NCI-H1105 treated with DMSO at 0.1 percent for 48 hours (cell line): ENCODE measurements at places on chromosomes 3 and 15.

GRCh38 chr3:176799675-176800074, 397.6 kb downstream of the TBL1XR1 start:
- no peak for DNase-seq

- DNase-seq, result no peak
Measured at GRCh38 chr3:102054543-102055080, 205.3 kb downstream of the NFKBIZ start.

DNA sequence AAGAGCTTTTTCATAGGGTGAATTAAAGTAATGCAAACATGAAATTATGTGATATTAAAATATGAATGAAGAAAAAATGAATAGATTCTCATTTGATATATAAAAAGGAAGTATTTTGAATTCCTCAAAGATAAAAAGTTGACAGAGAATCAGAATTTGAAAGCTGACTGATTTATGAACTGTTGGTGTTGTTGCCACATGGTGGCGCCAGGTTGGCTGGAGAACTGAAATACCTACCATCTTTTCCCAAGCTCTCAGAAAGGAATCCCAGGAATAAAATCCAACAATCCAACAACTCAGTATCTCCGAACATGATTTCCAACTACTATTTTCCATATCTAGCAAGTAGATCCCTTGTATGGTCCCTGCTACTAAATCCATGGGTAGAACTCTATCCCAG, 3.1 kb downstream of the MYRIP start:
- peak; percentile 6 for DNase-seq

GRCh38 chr3:194170793-194171192, 34.8 kb downstream of the HES1 start:
- DNase-seq, result no peak

GRCh38 chr3:158350971-158351370, 220.0 kb upstream of the MLF1 start:
- no peak for DNase-seq

- no peak for DNase-seq
Measured at GRCh38 chr3:157464321-157464720, 27.7 kb downstream of the PTX3 start.
